Effector CD4-positive, alpha-beta T cell (primary cell): ENCODE measurements at places on chromosomes 2 and 18.
A peak's percentile ranks its signal among the peaks of the same experiment; 100 is the strongest.

DNA sequence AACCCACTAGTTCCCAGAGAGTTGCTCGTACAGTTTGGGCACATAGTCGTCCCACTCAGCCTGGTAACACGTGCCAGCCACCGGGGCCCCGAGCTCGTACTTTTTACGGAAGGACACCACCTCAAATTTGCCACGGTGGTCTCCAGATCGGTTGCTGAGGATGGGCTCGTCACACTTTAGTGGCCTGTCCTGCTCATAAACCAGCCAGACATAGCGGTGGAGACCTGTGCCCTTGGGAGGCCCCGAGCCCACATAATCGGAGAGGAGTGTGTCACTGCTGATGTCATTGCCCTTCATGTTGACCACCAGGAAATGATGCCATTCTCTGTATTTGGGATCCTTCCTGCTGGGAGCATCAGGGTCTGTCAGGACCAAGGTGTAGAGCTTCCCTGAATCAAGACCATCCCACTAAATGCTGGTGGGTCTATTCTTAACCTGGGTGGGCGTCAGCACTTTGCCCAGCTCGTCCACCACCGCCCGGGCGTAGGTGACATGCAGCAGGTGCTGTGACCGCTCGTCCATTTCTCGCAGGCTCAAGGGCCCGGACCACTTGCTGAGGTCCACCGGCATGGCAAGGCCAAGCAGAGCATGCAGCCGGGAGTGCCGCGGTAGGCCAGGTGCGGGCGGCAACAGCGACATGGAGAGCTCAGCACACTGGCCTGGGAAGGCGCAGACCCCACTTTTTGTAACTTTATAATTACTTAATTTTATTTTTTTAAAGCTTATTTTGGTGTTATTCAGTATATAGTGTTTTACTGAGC is 12.9 kb downstream of the RETSAT start:
- DNase-seq: no peak

- no peak for DNase-seq
These were observed 678.0 kb downstream of the ZEB2 start for GRCh38 chr2:143841935-143842334.

GRCh38 chr2:58503918-58504317 is 262.8 kb upstream of the FANCL start:
- no peak for DNase-seq

DNA sequence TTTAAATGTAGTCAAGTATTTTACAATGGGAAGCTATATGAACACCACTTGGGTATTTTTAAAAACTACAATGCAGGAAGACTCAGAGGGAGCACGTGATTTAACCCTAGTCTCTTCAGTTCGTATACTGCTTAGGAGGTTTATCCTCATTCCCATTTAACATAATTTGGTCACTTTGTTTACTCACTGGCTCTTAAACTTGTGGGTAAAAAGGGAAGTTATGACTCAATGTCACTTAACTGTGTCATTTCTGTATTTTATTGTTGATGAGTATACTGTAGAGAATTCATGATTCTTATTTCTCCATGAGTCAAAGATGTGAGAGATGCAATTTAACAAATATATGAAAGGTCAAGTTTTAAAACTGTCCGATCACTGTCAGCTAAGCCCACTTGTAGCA is 48.2 kb downstream of the SLC66A3 start:
- no peak for DNase-seq

DNA sequence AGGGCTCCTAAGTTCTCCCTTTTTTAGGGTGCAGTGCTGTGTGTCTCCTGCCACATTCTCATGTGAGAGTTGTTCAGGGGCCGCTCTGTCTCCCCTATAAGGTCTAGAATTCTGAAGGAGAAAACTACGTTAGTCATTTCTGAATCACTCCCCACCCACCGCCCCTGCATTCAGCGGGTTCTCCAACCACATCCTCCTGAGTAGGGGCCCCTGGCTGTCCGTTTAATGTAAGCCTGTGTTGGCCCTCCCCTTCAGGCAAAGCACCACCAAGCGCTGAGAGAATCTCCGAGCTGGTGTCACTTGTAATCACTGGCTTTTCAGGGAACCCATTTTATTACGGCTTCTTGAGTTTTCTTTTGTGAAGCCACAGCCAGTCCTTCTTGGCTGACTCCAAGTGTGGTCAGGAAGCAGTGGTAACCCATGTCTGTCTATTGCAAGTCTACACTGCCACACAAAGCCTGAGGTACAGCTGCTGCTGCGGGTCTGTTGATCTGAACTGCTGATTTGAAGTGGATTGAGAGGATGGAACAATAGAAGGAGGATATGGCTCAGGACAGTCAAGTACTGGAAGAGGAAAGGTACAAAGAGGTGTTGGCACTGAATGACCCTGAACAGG is 16.9 kb downstream of the LCT start:
- DNase-seq: peak; percentile 19
